ENCODE measurements at places on chromosomes 5 and 9. TPM values are rescaled to one million over a fixed set of nuclear protein-coding genes. Genes with fewer than 3 reads are reported as not detected.

DNA sequence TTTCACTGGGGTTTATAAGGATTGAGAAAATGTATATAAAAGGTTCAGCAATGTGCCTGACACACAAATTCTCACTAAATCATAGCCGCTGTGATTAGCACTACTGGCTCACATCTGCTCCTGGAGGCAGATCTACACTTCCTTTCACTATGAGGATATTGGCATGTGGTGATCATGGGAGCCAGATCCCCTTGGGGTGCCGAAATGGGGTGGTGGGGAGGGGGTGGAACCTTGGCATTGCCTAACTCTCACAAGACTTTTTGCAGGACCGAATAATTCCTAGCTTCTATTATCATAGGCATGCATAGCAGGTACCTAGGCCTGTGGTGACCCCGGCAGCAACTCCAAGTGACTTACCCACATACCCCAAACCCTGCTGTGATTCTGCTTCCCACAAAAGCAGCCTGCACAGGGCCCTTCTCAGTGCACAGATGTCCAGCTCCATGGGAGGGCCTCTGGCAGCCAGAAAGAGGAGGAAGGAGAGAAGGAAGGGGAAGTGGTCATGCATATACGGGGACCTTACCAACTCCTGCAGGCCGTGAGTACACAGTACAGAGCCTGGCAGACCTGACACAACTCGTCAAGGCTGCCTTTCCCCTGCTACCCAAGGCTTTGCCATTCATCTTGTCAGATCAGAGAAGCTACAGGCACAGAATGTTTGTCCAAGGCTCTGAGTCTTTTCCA is 61.3 kb upstream of the IQGAP2 start:
- no peaks in the 10 kb centered on the region for H3K36me3 ChIP-seq
- H3K4me3 ChIP-seq = no peak overlapping the region
- H3K4me1 ChIP-seq = peaks cover 8% of the 10 kb centered on the region
- no peak overlapping the region for H3K27ac ChIP-seq
- no peaks in the 10 kb centered on the region for H3K27me3 ChIP-seq
- no peak for DNase-seq

The ARHGEF28 gene
- 29.8 TPM for total RNA-seq

DNA sequence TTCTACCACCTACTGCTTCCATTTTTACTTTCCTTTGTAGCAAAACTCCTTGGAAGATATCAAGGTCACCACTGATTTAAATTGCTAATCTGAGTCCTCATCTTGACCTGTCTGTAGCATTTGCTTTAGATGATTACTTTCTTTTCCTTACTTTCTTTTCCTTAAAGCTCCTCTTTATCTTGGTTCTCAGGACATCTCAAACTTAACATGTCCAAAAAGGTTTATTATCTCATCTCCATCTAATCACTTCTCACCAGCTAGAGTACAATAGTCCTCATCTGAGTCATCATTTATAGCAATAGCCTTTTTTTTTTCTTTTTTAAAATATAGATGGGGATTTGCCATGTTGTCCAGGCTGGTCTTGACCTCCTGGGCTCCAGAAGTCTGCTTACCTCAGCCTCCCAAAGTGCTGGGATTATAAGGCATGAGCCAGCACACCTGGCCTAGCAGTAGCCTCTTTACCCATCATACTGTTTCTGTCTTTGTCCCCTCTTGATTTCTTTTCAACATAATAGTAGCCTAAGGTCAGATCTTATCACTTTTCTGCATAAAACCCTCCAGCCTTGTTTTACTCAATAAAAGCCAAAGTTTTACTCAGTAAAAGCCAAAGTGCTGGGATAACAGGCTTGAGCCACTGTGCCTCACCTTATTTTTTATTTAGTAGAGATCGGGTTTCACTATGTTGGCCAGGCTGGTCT is 32.9 kb upstream of the GPR21 start:
- H3K4me1 ChIP-seq = no peaks in the 10 kb centered on the region
- no peak for DNase-seq
- no peaks in the 10 kb centered on the region for H3K27me3 ChIP-seq
- no peak overlapping the region for H3K4me3 ChIP-seq
- no peaks in the 10 kb centered on the region for H3K36me3 ChIP-seq
- no peak overlapping the region for H3K27ac ChIP-seq

- no peaks in the 10 kb centered on the region for H3K4me1 ChIP-seq
- no peaks in the 10 kb centered on the region for H3K36me3 ChIP-seq
- DNase-seq = no peak
- H3K27ac ChIP-seq = no peak overlapping the region
Measured at GRCh38 chr9:110638381-110638954, 30.1 kb upstream of the MUSK start.

Measured in pancreas (tissue), 10 donors.